H1 (cell line): ENCODE measurements at places on chromosomes 6 and 20. TPM values are rescaled to one million over a fixed set of nuclear protein-coding genes. Genes with fewer than 3 reads are reported as not detected.

The C20orf141 gene
- not detected in 2 replicates for polyA plus RNA-seq

The IRF4 gene
- 0.77 and 1.1 TPM in 2 replicates for polyA plus RNA-seq

- DNase-seq, result no peak
Measured at GRCh38 chr6:44251576-44252524, 4.9 kb downstream of the HSP90AB1 start.

- no peak for DNase-seq
Measured at GRCh38 chr6:85675030-85675819, 32.5 kb upstream of the SYNCRIP start.

DNA sequence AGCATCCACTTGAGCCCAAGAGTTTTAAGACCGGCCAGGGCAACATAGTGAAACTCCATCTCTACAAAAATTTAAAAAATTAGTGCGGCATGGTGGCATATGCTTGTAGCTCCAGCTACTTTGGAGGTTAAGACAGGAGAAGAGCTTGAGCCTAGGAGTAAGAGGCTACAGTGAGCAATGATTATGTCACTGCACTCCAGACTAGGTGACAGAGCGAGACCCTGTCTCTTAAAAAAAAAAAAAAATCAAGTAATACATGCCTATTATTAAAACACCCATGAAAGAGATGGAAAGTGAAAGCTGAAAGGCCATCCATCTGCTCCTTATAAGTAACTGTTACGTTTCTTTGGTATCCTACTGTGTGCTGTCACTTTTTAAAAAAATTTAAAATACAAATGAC, 66.4 kb downstream of the FKBP5 start:
- no peak for DNase-seq

GRCh38 chr6:33276864-33277662, at the start of gene B3GALT4:
B3GALT4 (plus strand) TSS chr6:33277123; CDS start chr6:33277420, 297 bp downstream.
- DNase-seq, result peak; percentile 86
